Renal cortical epithelial cell (primary cell): ENCODE measurements at places on chromosomes 5 and 9.
A peak's percentile ranks its signal among the peaks of the same experiment; 100 is the strongest.

GRCh38 chr9:34125681-34126206 is 754 bp downstream of the DCAF12 start:
- no peak for DNase-seq

- DNase-seq = no peak
Measured at GRCh38 chr5:67350185-67350584, 153.6 kb upstream of the CD180 start.

- peak; percentile 44 for DNase-seq
Measured at GRCh38 chr9:116152941-116153764, 438 bp upstream of the PAPPA start.

DNA sequence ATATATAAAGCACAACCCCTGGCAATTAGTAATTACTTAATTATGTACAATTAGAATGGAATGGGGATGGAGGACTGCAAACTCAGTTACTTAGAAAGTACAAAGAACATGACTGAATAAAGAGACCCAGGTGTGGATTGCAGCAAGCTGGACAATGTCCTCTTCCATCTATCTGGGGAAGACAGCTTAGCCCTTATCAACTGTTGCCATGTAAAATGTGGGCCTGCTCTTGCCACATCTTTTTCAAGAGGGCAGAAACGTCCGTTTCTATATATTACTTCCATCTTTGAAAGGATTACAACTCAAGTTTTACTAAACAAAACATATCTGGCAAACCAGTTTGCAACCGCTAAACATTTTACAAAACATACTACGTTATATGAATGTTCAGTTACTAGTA is 26.2 kb downstream of the GOLPH3 start:
- DNase-seq = no peak

DNA sequence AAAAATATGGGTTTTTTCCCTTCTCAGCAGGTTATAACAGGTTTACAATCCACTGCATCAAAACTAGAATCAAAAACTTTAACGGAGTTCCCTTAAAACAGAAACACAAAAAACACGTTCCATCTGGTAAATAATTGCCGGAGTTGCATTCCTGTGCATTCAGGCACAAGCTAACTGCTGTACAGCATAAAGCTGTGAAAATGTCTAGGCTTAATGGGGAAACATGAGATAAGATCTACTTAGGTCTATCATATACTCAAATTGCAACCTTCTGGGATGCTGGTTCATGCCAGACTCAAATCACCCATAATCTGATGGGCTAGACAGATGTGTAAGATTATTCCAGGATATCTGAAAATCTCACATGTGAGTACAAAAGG is 265.3 kb downstream of the DOCK8 start:
- peak; percentile 92 for DNase-seq

- no peak for DNase-seq
Measured at GRCh38 chr5:2710910-2711309, 40.6 kb downstream of the IRX2 start.

- no peak for DNase-seq
Measured at GRCh38 chr5:71744009-71744790, 25.1 kb downstream of the CARTPT start.

DNA sequence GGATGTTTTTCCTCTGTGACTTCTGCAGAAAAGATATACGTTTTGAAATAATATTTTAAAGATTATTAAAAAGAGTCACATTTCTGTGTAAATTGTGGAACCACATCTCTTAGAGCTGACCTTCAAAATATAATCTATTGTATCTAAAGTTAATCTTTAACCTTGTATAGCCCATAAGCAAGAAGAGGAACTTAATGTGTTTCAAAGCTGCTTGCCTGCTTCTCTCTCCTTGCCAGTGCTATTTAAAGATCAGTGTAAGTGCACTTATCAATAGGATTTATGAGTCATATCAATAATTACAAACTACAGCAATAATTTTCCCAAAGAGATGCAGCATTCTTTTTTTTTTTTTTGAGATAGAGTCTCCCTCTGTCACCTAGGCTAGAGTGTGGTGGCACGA is 29.4 kb upstream of the GDA start:
- DNase-seq = peak; percentile 29

DNA sequence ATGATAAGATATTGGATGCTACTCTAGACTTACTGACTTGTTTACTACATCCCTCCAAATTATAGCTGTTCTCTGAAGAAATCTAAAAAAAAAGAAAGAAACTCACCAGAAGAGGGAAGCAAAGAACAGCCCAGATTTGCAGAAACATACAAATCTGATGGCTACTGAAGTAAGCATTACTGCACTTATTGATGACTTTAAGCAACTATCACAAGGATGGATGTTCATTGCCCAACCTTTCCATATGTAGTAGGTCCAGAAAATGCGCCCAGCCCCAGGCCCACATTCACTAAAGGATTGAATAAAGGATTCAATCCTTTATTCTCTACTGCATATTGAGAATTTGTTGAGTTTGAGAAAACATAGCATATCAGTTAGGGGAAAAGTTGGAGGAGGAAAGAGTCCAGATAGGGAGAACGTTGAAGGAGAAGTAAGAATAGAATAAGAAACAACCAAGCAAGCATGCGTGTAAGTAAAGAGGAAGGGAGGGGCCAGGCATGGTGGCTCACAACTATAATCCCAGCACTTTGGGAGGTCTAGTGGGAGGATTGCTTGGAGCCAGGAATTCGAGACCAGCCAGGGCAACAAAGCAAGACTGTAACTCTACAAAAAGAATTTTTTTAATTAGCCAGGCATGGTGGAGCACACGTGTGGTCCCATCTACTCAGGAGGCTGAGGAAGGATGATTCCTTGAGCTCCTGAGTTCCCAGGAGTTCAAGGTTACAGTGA is 33.8 kb upstream of the DTWD2 start:
- peak; percentile 66 for DNase-seq

DNA sequence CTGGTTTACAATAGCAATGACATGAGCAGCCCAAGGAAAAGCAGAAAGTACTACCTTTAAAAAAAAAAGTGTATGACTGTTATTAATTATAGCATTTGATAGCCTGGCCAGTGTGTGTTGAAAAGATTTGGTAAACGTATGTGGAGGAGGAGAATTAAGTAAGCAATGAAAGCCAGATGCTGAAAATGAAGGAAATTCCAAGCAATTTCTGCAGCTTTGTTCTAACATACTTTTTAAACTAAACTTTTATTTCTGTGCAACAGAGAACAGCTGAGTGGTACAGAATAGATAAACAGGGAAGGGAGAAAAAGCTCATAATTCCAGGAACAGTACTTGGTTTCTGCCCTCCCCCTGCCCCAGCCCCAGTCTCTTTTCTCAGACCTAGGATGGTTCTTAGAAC is 252.6 kb downstream of the ADAMTSL1 start:
- no peak for DNase-seq

DNA sequence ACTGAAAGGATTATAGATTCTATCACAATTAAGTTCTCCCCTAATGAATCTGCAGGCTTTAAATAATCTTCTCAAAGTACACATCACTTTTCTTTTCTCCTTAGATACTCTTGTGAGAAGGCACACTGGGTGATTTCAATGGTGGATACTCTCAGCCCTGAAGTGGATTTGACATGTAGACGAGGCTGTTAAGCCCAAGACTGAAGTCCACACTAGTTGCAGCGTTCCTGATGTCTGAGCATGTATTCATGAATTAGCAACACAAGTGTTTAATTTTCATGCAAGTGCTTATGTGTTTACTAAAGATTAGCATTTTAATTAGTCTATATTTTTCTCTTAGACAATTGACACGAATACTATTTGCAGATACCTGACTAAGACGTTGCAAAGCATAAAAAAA is 218.9 kb downstream of the TMEM161B start:
- no peak for DNase-seq

- DNase-seq = no peak
Measured at GRCh38 chr5:52376592-52376991, 411.1 kb upstream of the ITGA1 start.

DNA sequence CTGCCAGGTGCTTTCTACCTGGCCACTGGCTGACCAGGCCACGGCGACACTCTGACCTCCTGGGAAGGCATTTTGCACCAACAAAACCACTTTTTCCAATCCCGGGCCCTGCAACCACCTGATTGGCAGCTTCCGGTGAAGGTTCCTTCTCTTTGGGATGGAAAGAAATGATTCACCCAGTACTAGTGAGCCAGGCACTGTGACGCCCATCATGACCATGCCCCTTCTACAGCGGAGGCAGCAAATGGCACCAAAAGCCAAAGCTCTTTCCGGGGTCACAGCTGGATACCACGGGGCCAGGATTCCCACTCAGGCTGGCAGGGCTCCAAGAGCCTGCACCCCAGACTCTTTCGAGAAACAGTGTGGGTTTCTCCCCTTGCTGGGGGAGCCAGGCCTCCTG is 4.7 kb downstream of the NOTCH1 start:
- DNase-seq = no peak

DNA sequence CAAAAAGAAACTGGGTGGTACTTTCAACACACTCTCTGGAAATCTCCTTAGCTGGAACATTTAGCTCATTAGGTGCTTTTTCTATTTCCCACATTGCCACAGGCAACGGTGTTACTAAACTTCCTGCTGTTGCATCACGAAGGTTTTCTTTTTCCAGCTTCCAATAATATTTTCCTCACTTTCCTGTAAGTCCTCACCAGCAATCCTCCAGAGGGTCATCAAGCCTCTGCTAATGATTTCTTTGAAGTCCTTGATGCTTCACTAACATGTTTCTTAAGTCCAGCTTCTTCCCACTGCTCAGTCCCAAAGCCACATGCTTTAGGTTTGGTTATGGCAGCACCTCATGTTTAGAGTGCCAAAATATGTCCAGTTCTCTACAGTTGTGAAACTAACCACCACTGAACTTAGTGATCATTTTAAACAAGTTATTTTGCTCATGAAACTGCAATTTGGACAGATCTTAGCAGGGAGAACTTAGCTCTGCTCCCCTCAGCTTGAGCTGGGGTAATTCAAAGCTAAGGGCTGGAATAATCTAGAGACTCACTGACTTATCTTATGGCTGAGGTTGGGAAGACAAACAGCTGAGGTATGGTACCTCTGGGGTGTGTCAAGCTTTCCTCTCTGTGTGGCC is 39.9 kb upstream of the RETREG1 start:
- peak; percentile 81 for DNase-seq

- no peak for DNase-seq
Measured at GRCh38 chr9:99907208-99907532, 716 bp downstream of the STX17 start.

- DNase-seq = no peak
Measured at GRCh38 chr9:93406371-93406770, 45.1 kb upstream of the FAM120A start.

GRCh38 chr5:135990528-135991255 is 35.9 kb upstream of the LECT2 start:
- no peak for DNase-seq

DNA sequence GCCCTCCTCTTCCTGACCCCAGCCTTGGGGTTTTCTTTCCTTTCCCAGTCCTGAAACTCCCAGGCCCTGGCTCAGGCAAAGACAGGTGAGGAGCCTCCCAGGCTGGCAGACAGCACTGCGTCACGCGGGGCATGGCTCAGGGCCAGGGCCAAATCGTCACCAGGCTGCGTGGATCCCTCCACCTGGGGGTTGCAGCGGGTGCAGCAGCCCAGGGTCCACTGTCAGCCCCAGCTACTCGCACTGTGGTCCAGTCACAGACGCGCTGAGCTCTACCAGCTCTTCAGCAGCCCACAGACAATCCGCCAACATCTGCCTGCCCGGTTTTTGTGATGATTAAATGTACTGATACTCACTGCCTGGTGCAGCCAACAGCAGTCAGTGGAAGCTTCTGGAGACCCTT is 12.1 kb downstream of the FAM78A start:
- no peak for DNase-seq

- no peak for DNase-seq
Measured at GRCh38 chr5:123358751-123359150, 64.5 kb downstream of the CEP120 start.

DNA sequence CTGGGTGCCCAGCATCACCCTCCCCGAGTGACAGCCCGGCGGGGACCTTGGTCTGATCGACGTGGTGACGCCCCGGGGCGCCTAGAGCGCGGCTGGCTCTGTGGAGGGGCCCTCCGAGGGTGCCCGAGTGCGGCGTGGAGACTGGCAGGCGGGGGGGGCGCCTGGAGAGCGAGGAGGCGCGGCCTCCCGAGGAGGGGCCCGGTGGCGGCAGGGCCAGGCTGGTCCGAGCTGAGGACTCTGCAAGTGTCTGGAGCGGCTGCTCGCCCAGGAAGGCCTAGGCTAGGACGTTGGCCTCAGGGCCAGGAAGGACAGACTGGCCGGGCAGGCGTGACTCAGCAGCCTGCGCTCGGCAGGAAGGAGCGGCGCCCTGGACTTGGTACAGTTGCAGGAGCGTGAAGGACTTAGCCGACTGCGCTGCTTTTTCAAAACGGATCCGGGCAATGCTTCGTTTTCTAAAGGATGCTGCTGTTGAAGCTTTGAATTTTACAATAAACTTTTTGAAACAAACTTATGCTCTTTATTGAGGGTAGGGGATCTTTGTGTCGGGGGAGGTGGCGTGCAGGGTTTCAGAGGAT is 1.3 kb downstream of the GADD45G start:
- peak; percentile 73 for DNase-seq

DNA sequence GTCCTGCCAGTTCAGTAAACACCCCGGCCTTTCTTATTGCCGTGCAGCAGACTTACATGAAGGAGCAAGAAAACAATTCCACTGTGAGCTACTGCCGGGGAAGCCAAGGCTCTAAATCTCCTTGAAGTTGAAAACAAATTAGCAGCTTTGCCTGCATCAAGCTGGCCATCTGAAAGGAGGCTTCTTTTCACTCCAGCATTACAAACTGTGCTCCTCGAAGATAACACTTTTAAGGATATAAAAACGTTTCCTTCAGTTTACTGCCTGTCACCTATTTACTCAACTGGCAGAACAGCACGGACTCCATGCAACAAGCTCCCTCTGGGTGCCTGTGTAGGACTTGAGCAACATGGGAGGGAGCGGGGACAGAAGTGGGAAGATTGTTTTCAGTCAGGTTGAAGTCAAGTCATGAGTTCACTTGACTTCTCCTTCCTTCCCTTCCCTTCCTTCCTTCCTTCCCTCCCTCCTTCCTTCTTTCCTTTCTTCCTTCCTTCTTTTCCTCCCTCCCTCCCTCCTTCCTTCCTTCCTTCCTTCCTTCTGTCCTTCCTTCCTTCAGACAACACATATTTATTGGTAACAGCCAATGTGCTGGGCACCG is 67.4 kb downstream of the ZNF608 start:
- DNase-seq = no peak

- no peak for DNase-seq
Measured at GRCh38 chr5:148177207-148177606, 8.9 kb downstream of the SPINK14 start.
